NCI-H1694 treated with DMSO at 0.1 percent for 48 hours (cell line): ENCODE measurements at places on chromosomes 3 and 15.
A peak's percentile ranks its signal among the peaks of the same experiment; 100 is the strongest.

GRCh38 chr15:78621810-78622402 is 1.1 kb upstream of the CHRNA3 start:
- DNase-seq: no peak

DNA sequence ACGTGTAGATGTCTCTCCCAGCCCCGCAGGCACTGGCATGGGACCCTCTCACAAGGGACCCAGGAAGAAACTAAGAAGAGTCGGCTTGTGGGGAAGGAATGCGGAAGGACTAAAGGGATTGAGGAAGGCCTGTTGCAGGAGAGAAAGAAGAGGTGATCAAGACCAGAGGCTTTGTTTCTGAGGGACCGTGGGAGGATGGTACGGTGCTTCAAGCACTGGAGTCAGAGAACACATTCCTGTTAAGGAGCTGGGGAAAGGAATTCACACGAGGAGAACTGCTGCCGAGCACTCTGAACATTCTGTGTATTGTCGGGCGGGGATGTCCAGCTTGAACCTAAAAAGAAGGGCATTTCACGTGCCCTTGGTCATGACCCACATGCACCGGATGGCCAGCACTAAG is 91.4 kb downstream of the TAMM41 start:
- DNase-seq: no peak

DNA sequence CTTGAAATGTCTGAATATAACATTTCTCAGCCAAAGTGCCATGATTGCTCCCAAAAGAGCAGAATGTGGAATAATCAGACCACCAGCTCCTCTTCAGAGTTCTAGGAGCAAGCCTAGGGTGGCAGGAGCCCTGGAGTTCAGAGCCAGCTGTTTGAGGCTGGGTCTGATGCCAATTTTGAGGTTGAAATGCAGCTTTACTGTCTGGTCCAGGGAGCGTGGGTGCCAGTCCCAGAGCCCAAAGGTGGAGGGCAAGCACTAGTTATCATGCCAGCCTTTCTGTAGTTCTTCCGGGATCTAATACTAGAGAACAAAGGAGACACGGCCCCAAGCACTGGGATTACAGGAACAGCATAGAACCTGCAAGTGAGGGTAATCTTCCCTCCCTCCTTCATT is 69.3 kb downstream of the TNFAIP8L3 start:
- DNase-seq: peak; percentile 46

DNA sequence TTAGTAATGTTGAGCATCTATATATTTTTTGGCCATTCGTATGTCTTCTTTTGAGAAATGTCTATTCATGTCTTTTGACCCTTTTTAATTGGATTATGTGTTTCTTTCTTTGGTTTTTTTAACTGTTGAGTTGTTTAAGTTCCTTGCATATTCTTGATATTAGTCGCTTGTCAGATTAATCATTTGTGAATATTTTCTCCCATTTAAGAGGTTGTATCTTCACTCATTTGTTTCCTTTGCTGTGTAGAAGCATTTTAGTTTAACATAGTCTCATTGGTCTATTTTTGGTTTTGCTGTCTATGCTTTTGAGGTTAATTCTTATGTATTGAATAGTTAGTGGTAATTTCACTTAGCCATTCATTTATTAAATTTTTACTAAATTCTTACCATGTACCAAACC is 283.8 kb downstream of the ZPLD1 start:
- DNase-seq: no peak

DNA sequence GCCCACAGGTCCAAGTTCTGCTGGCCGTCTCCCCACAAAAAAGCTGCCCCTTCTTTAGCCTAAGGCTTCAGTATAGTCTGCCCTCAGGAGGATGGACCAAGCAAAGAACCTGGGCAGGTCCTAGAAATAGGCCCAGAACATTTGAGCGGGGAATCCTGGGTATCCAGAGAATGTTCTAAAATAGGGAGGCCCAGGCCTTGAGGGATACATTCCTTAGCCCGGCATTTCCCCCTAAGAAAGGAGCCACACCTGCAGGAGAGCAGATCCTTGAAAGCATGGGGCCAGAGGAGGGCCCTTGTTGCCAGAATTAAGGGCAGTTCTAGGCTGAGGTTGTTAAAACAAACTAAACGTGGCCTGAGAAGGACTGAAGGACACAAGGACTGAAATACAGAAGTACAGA is 20.6 kb upstream of the MEX3B start:
- DNase-seq: no peak

DNA sequence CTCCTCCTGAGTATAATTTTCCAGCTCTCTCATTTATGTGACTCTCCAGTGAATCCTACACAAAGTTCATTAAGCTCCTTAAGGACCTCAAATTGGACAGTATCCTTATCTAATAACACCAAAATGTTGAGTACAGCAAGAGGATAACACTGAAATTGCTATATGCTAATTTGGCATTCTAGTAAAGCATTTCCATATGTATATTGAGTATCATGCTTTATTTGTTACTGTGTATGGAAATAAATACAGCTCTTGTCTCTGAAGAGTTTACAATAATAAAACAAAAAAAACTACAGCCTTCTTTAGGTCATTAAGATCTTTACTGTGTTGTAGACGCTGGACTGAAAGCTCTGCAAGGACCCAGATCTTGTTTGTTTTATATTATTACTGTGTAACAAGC is 1341.3 kb downstream of the ROBO1 start:
- DNase-seq: no peak

DNA sequence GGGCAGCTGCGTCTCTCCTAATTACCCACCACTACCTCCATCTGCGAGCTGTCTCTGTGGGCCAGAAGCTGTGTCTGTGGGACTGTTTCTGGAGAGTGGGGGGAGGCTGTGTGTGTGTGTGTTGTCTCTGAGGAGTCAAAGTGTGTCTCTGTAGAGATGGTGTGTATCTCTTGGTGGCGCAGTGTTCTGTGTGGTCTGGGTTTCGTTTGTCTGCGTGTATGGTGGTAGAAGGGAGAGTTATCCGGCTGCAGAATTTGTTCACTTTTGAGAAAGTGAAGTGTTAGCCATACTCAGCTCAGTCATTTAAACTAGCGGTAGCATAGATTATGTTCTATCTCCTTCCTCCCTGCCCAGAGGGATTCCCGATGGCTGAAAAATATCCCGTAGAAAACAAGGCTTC is 2.2 kb downstream of the MYRIP start:
- DNase-seq: no peak
